Panc1 (cell line): ENCODE measurements at places on chromosomes 2 and 18. TPM values are rescaled to one million over a fixed set of nuclear protein-coding genes. Genes with fewer than 3 reads are reported as not detected.

DNA sequence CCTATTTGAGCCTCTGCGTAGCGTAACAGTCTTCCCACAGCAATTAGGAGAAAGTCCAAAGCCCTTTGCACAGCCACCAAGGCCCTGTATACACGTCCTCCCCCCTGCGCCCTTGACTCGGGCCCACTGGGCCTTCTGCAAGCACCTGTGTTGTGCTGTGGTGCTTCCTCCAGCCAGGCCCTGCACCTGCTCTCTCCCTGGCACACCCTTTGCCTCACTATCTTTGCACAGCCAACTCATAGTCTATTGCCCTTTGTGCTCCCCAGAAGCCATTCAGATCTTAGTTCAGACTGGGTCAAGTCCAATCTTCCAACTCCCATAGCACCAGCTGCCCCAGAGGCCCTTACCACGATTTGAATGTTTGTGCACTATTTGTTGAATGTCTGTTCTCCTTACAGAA lies 271.6 kb upstream of the MGAT5 start:
- DNase-seq, result no peak
- no peaks in the 10 kb centered on the region for H3K36me3 ChIP-seq
- no peak overlapping the region for H3K27ac ChIP-seq

DNA sequence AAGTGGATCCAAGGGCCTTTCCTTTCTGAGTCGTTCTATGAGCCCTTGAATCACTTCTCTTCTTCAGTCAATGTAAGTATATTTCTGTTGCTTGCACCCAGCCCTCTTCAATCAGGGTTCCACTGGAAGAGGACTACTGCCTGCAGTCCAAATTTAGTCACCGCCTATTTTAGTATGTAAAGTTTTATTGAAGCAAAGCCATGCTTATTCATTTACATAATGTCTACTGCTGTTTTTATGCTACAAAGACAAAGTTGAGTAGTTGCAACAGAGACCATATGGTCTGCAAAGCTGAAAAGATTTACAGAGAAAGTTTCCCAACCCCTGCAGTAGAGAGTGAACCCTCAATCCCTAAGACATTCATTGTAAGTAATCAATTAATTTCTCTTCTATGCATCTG lies 332.5 kb upstream of the TNP1 start:
- H3K36me3 ChIP-seq, result no peaks in the 10 kb centered on the region
- DNase-seq, result no peak
- H3K4me1 ChIP-seq, result no peaks in the 10 kb centered on the region
- H3K27me3 ChIP-seq, result no peaks in the 10 kb centered on the region
- H3K27ac ChIP-seq, result no peak overlapping the region

DNA sequence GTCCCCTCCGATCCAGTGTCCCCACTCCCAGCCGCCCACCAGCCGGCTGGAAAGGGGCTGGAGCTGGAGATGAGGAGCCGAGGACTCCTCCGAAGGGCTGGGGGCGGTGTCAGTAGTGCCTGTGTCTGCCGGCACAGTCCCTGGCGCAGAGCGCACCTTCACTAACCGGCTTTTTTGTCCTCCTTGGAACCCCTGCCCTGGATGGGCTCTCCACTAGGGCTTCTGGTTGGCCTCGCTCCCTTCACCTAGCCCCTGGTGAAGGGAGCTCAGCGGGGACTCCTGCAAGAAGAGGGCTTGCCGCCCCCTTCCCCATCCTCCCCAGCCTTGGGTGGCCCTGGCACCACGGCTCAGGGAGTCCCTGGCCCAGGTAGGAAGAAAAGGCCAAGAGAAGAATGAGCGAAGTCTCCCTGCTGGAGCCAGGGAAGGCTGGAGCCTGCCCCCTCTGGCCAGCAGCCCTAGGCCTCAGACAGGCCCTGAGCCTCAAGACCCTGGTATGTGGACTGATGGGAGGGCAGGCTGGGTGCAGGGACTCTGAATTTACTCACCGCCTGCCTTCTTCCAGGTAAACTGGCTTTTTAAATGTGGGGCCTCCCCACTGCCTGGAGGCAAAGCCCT lies 570 bp upstream of the ECEL1 start:
- DNase-seq, result no peak
- no peaks in the 10 kb centered on the region; the same call in 1 of the 2 replicates for H3K27me3 ChIP-seq
- H3K36me3 ChIP-seq, result no peaks in the 10 kb centered on the region
- no peak overlapping the region for H3K27ac ChIP-seq

Gene ICOS
- 0.18 TPM for total RNA-seq

Gene SP140
- 1.1 TPM for total RNA-seq

DNA sequence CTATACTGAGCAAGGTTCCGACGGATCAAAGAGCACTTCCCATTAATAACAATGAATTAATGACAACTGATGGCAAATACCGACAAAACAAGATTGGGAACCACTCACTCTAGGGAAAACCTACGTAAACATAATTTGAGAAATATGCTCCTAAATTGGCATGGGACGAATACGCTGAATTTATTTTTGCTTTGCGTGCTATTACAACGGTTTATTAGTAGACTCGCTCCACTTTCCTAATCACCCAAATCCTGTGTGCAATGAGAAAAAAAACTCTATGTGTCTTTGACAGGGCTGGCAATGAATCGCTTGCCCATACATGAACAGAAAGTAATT lies 536 bp upstream of the SLC25A12 start:
- no peak for DNase-seq
- peak overlapping the region; percentile 95 for H3K4me3 ChIP-seq
- peak overlapping the region; percentile 92 for H3K27ac ChIP-seq
- no peaks in the 10 kb centered on the region; the same call in 1 of the 2 replicates for H3K36me3 ChIP-seq

DNA sequence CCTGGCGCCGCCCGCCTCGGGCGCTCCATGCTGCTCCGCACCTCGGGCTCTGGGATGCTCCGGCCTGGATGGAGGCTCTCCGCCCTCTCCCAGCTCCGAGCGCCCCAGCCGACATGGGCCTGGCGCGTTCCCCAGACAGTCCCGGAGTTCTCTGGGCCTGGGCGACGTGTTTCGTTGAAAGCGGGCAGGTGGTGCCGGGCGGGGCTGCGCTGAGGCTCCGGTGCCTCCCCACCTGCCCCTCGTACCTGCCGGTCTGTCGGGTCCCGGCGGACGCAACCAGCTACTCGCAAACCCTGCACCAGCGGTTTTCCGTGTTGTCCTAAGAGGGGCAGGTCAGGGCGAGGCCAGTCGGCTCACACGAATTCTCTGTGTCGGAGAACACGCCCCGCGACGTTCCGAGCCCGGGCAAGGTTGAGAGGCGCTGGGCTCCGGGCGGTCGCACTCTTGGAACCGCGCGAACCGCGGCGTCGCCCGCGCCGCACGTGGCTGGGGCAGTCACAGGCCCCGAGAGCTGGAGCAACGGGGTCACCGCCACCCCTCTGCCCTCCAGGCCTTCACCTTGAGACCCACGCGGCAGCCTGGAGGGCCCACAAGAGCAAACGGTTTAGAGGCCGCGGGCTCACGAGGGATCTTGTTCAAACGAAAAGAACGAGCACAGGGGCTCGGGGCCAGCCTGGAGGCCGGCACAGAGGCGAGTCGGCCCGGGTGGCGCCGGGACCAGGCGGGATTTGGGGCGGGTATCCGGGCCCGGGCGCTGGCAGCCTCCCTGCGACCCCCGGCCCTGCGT lies 4.2 kb upstream of the SIX2 start:
- H3K27me3 ChIP-seq, result peaks cover 41% of the 10 kb centered on the region
- H3K4me3 ChIP-seq, result peak overlapping the region; percentile 35
- H3K27ac ChIP-seq, result no peak overlapping the region
- no peaks in the 10 kb centered on the region for H3K36me3 ChIP-seq
- no peak for DNase-seq

GRCh38 chr18:12531749-12532148 lies 124.0 kb downstream of the PRELID3A start:
- H3K36me3 ChIP-seq, result no peaks in the 10 kb centered on the region
- H3K4me3 ChIP-seq, result no peak overlapping the region
- H3K27ac ChIP-seq, result no peak overlapping the region
- H3K27me3 ChIP-seq, result no peaks in the 10 kb centered on the region

DNA sequence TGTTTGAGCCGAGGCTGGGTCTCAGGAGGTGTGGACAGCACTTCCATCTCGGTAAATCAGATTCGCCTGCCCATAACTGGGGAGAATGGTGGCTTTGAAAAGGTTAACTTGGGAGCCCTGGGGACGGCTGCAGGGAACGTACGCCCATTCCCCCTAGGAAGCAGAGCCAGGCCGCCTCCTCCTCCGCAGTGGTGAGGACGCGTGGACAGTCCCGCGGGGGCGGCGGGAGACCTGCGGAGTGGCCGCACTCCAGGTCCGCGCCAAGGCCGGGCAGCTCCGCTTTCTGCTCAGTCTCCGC lies 845 bp upstream of the MYCN start:
- H3K4me3 ChIP-seq, result no peak overlapping the region; the same call in 1 of the 2 replicates
- no peak overlapping the region for H3K27ac ChIP-seq
- no peak for DNase-seq
- peaks cover 12% of the 10 kb centered on the region for H3K4me1 ChIP-seq
- H3K27me3 ChIP-seq, result peaks cover 26% of the 10 kb centered on the region

DNA sequence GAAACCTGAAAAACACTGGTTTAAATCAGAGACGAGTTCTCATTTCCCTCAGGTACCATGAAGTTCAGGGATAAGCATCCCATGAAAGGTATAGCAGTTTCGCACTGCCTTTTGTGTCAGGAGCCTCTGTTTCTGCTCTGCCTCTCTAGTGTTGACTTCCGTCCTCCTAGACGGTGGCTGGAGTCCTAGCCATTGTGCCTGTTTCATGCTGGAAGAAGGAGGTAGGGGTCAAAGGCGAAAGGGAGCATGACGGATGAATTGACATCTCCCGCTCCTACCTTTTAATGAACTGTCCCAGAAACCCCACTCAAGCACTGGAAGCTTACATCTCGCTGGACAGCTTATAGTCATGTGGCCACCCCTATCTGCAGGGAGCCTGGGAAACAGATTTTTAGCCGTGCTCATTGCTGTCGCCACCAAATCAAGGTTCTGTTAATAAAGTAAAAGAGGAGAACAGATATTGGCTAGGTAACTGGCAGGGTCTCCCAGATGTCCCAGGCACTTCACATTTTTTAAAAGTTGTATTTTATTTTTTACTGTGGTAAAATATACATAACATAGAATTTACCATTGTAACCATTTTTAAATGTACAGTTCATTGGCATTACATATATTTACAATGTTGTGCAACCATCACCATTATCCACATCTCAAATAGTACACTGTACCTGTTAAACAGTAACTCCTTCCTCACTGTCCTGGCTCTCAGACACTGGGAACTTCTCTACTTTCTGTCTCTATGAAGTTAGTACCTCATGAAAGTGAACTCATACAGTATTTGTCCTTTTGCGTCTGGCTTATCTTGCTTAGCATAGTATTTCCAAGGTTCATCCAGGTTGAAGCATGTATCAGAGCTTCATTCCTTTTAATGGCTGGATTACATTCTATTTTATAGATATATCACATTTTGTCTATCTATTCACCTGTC lies 55.0 kb upstream of the CTLA4 start:
- 0 out of 2 replicates have a peak, but pooled peaks cover 2% of the 10 kb centered on the region for H3K4me1 ChIP-seq
- DNase-seq, result no peak
- H3K36me3 ChIP-seq, result no peaks in the 10 kb centered on the region
- no peak overlapping the region for H3K27ac ChIP-seq
- no peak overlapping the region for H3K4me3 ChIP-seq

DNA sequence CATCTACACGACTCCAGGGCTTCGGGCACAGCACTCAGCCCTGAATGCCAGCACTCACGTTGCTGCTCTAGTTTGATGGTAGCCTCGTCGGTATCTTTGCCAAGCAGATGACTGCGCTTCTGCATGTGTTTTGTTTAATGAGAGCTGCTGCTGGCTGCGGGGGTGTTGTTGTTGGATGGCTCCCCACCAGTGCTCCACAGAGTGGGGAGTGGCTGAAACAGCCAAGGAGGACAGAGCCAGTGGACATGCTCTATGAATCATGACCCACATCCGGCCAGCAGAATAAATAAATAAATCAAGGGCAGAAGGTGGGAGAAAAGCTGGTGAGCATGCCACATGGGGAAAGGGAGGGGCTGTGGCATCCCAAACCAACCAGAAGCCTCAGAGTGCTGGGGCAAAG lies 131.2 kb upstream of the SOX11 start:
- no peaks in the 10 kb centered on the region for H3K36me3 ChIP-seq
- H3K27ac ChIP-seq, result no peak overlapping the region
- DNase-seq, result no peak
- no peaks in the 10 kb centered on the region for H3K4me1 ChIP-seq
- no peaks in the 10 kb centered on the region for H3K27me3 ChIP-seq

Gene EML6
- total RNA-seq, result 6.3 TPM

Gene SNTG2
- not detected for total RNA-seq

GRCh38 chr2:239258248-239258647 lies 142.6 kb downstream of the HDAC4 start:
- H3K27me3 ChIP-seq, result no peaks in the 10 kb centered on the region
- DNase-seq, result no peak
- H3K27ac ChIP-seq, result no peak overlapping the region
- no peaks in the 10 kb centered on the region for H3K36me3 ChIP-seq
- H3K4me1 ChIP-seq, result no peaks in the 10 kb centered on the region
- no peak overlapping the region for H3K4me3 ChIP-seq

DNA sequence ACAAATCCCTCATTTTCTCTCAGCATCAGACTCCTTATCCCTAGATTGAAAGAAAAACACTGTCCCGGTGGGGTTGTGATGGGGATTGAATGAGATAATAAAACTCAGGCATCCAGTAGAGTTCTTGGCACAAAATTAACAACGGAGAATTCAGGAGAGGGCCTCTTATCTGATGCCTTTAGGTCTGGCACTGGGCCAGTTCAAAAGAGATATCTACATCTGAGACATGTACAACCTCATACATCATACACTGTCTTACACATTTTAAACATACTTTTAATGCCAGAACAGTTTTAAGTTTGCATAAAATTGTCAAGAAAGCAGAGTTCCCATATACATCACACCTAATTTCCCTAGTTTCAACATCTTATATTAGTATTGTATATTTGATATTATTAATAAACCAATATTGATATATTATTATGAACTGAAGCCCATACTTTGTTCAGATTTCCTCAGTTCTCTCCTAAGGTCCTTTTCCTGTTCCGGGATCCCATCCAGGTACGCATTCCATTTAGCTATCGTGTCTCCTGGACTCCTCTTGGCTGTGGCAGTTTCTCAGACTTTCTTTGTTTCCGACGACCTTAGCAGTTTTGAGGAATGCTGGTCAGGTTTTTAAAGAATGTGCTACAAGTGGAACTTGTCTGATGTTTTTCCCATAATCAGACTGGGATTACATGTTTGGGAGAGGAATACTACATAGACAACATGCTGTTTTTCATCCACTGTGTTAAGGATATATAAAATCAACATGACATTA lies 27.8 kb downstream of the NXPH2 start:
- H3K4me1 ChIP-seq, result peaks cover 17% of the 10 kb centered on the region
- H3K27ac ChIP-seq, result peak overlapping the region; percentile 90
- H3K36me3 ChIP-seq, result no peaks in the 10 kb centered on the region
- H3K4me3 ChIP-seq, result no peak overlapping the region
- peak; percentile 10 for DNase-seq
- no peaks in the 10 kb centered on the region for H3K27me3 ChIP-seq

DNA sequence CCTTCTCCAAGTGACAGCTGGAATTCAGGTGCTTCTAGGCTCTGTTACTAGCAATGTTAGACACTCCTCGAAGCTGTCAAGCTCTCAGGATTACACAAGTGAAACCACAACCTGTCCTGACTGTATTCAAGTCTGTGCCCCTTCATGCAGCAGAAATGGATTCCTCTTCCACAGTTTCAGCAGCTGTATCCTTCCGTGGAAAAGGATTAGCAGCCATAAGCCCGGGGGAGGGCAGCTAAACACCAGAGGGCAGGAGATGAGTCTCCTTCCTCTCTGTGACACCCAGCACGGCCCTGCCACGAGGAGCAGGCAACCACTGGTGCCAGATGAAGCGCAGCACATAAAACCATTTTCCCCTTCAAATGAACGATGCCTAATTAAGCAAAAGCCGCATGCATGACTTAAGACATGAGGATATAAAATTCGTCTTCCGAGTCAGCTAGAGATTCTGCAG lies 1.2 kb downstream of the ST3GAL5 start:
- no peak overlapping the region for H3K27ac ChIP-seq
- no peaks in the 10 kb centered on the region for H3K36me3 ChIP-seq
- peaks cover 17% of the 10 kb centered on the region for H3K4me1 ChIP-seq
- H3K27me3 ChIP-seq, result 0 out of 2 replicates have a peak, but pooled peaks cover 3% of the 10 kb centered on the region
- H3K4me3 ChIP-seq, result peak overlapping the region; percentile 86
